Activated T-helper 9 cell treated with anti-CD3 and anti-CD28 coated beads, Interleukin-2, amount 50 U/mL, for 16 hours (primary cell): ENCODE measurements at places on chromosomes 11 and 22.

DNA sequence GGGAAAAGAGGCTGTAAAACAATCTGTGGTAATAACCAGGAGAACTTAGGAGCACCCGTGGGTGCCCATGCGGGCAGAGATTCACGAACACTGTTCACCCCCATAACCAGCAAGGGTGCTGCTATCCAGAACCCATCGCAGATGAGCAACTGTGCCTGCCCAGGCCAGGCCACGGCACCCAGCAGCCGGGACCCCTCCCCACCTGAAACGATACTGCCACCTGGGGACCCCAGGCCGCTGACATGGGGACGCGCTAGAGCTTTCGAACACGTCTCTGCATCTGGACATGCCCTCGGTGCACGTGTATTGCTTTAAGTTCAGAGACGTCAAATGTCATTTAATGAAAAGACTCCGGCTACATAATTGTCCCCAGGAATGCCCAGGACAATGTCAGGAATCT lies 14.3 kb upstream of the MUC2 start:
- no peak for DNase-seq

DNA sequence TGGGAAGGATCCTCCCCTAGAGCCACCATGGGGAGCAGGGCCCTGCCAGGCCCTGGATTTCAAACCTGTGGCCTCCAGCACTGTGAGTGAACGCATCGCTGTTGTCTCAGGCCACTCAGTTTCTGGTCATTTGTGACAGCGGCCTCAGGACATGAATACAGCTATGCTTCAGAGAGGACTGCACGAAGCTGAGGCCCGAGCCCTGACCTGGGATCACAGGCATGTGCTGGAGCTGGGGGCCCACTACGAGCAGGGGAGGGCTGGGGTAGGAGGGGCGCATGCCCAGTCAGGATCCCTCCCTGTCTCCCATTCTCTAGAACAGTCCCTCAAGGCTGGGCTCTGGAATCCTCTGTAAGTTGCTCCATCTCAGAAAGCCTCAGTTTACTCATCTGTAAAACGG lies 242.1 kb downstream of the CTTN start:
- no peak for DNase-seq

GRCh38 chr11:94532211-94532610 lies 11.5 kb upstream of the FUT4 start:
- DNase-seq, result no peak

DNA sequence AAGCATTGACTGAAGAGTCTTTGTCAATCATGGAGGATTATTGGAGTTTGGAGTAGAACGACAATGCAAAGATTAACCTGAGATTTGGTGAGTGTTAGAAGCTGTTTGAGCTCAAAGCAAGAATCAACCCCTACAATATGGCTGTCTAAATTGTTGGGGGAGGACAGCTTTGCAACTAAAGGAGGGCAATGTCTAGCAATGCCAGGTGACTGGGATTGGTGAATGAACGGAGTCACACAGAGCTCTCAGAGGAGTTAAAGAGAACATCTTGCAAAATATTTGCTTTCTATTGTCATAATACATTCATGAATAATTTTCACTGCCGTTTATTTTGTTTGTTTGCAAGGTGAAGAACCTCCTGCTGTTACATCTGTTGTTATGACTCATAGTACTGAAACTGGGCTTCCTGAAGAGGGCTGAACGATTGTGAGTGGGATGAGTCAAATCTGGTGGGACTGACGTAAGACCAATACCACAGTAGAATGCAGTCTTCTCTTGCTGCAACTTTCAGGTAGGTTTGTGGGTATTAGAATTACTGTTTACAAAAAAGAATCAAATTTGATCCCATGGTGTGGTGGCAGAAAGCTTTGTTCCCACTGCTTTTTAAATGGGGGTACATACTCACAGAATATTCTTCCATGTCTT lies 281.9 kb downstream of the CADM1 start:
- DNase-seq, result no peak
